ENCODE measurements at places on chromosomes 5 and 9.

GRCh38 chr5:112125903-112126302 lies 293.2 kb downstream of the EPB41L4A start:
- no peak for DNase-seq

GRCh38 chr5:149702934-149703646 lies 27.0 kb upstream of the PPARGC1B start:
- DNase-seq = no peak

GRCh38 chr5:76818844-76819831 lies at the start of gene F2RL1:
Gene F2RL1 (plus strand): TSS chr5:76819030. CDS start chr5:76819183, 153 bp downstream.
- peak; percentile 57 for DNase-seq

DNA sequence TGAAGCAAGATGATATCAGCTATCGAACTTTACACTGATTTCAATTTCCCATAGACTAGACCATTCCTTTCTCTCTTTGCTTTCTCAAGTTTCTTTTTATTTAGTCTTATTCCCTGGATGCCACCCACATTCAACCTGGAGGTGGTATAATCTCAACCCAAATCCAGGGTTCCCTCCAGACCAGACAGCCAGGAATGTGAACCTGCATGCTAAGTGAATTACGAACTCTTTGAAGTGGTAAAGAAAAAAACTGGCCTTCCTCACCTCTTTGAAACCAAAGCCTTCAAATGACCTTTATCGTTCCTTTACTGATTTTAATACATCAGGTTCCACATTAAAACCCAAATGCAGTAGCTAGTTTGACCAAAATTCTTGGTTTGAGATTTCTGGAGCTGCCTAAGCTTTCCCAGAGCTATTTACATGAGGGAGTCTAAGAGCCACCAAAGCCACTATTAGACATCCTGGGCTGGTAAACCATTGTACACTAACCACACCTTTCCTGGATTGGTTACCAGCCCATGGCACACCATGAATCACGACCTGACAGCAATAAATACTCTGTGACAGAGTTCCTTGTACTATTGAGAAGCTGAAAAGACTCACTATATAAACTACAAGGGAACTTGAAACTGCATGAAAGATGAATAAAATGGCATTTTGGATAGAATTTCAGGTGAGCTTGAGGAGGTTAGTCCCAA lies 323.7 kb downstream of the ADAMTS6 start:
- no peak for DNase-seq

DNA sequence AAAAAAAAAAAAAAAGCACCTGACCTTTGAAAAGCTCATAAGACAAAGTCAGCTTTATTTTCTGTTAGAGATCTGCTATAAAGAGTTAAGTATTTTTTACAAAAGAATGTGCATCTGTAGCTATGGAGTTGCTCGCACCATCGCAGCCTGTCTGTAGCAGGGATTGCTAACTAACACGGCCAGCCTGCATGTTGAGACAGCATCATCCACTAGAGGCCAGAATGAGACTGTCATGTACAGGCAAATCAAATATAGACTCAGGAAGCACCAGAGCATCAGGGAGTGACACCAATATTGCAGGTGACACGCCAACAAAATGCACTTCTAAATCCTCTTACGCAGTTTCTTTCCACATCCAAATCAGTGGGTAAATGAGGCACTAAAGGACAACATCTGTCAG lies 136.3 kb upstream of the RASEF start:
- DNase-seq = no peak

All from CD4-positive, alpha-beta T cell treated with Interleukin-6 at 100 ng/mL for 8 hours (primary cell).